ENCODE measurements at places on chromosomes 2 and 18. TPM values are rescaled to one million over a fixed set of nuclear protein-coding genes. Genes with fewer than 3 reads are reported as not detected.

DNA sequence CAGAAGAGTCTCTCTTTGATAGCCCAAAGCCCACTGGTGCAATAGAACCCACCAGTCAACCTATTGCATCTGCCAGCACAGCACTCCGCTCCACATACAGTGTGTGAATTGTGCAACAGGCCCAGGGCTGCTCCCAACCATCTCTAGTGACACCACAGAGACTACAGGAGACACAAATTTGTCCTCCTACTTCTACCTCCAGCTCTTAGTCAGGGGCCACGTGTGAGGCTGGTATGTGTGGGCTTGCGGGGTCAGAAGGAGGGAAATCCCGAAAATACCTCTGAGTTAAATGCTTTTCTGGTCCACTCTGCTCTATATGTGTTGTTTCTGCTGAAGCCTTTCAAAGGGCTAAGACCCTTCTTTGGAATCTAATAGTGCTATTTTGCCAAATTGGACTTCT is 18.0 kb downstream of the DGUOK start:
- DNase-seq: no peak

- no peak for DNase-seq
These were observed 765.4 kb downstream of the MBD2 start for GRCh38 chr18:53458944-53459580.

- DNase-seq: no peak
These were observed 150.9 kb upstream of the KCNH7 start for GRCh38 chr2:162989507-162989906.

The IL1RN gene
- not detected for total RNA-seq

The ALPG gene
- total RNA-seq: not detected

The PTPRN gene
- total RNA-seq: 0.86 TPM

All from fibroblast of villous mesenchyme (primary cell).